NCI-H524 treated with DMSO at 0.1 percent for 48 hours (cell line): ENCODE measurements at places on chromosomes 11 and 22.

DNA sequence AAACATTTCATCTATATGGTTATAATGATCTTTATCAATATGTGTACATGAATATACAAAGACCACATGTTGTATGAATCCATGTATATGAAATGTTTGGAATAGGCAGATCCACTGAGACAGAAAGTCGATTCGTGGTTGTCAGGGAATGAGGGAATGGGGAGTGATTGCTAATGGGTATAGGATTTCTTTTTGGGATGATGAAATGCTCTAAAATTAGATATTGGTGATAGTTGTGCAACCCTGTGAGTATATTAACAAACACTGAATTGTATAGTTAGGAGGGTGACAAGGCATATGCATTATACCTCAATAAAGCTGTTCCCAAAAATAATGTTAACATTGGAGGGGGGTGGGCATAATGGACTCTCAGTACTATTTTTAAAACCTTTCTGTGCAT, 5.0 kb upstream of the PTPMT1 start:
- no peak for DNase-seq

- DNase-seq, result no peak
These were observed 181.9 kb downstream of the CTTN start for GRCh38 chr11:70580036-70580805.

GRCh38 chr11:83528225-83528624, 242.1 kb upstream of the CCDC90B start:
- no peak for DNase-seq

GRCh38 chr11:108916935-108917334, 252.1 kb downstream of the DDX10 start:
- DNase-seq, result no peak

DNA sequence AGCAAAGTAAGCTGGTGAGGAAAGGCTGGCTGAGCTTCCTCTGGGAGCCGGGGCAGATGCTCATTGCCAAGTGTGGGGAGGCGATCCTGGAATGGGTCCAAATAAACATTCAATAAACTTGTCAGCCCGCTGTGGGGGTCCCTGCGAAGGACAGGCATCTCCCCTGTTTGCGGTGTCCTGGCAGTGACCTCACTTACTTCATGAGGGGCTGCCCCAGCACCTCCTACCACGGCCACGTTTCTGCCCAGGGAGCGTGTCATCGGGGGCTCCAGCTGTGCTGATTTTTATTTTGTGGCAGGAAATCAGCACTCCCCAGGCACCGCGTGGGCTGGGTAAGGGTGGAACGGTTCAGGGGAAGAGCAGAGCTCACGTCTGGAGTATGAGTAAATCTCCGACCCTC, 493.9 kb upstream of the B3GAT1 start:
- no peak for DNase-seq

DNA sequence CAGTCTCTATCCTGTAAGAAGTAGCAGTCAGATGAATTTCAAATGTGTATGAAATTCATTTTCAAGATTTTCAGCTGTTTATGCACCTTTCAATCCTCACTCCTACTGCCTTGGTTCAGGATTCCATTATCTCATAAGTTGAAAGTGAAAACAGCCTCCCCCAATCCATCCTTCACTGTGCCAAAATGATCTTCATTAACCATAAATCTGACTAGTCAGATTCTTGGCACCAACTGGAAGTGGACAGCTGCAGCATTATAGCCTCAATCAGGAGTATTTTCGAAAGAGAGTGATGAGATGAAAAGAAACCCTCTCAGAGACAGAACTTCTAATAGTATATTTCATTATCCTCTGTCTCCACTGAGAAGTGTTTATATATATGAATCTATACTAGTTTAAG, 365.3 kb upstream of the PDGFD start:
- no peak for DNase-seq

GRCh38 chr11:75655605-75656004, 13.2 kb downstream of the MAP6 start:
- DNase-seq, result no peak

DNA sequence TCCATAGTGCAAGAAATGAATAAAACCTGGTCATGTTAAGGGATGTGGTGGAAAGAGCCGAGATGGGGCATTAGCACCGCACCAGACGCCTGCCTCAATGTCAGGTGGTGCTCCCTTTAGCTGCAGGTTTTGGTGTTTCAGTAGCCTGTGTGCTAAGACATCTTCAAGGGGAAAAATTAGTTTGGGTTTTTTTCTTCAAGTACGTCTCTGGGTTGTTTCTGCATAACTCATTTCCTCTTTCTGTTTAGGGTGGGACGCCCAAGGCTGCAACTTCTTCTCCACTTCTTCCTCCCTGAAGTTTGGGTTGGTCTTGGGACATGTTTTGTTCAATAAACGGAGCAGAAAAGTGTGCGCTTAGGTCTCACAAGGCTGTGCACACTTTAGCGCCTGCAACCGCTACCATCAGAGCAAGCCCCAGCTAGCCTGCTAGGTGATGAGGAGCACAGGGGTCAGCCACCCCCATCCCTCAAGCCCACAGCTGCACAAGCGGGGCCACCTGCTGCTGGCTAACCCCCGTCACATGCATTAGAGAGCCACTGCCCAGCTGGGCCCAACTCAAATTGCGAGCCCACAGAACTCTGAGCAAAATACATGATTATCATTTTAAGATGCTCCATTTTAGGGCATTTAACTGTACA, 1495.7 kb downstream of the TBC1D22A start:
- no peak for DNase-seq

GRCh38 chr11:2768471-2769408, 68.9 kb upstream of the KCNQ1OT1 start:
- DNase-seq, result no peak

DNA sequence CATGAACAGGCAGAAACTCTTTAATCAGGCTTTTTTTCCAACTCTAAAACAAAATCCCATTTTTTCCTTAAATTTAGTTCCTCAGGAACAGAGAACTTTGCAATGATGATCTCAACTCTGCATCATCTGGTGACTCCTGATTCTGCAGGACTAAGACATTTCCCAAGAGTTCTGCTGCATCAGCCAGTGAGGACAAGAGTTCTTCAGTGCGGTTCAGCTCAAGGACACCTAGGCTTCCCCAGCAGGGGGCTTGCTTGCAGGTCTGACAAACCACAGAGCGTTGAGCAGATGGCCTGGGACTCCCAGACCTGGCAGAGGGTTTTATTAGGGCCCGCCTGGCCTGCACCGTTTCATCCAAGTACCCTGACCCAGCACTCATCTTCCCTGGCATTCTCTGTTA, 6.4 kb downstream of the CDCA5 start:
- peak; percentile 16 for DNase-seq

DNA sequence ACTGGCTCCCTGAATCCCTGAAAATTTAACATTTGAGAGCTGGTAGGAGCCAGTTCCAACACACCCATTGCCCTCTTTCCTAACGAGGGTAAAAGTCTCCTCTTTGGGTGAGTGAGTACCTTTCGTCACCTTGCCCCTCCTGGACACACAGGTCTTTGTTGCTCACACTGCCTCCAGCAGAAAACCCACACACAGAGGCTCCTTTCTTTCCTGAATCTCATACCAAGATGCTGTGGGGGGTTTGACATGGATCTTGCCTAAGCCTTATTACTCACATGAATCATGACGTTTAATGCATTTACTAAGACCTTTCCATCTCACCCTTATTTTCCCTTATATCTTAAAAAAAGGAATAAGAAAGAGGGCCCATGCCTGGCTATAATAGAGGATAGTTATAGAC, 53.0 kb downstream of the PARVA start:
- DNase-seq, result no peak

DNA sequence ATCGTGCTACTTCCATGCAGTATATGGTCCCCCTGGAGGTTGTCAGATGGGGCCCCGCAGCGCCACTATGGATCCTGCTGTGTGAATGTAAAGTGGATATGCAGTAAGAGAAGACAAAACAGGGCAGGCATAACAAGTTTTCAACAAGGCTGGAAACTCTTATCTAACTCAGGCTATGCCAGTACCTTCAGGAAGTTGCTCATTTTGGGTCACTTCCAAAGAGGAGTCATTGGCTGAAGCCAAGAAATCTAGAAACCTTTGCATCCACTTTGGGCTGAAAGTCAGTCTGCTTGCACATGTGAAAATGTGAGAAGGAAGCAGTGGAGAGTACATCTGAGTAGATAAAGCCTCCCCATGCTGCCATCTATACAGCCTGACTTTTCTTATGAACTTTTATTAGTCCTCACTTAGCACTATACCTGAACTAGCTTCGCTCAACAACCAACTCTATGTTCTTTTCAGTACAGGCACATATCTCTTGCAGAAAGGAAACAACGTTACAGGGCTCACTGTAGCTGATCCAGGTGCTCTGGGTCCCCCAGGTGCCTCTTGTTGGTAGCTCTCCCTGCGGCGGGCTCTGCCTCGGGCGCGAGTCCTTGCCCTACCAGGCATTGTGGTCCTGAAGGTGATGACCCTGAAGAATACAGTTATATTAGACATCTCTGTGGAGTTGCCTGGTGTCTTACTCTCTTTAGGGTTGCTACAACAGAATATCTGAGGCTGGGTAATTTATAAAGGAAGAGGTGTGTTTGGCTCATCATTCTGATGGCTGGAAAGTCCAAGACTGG, 12.4 kb downstream of the PIWIL3 start:
- DNase-seq, result no peak

- DNase-seq, result no peak
These were observed 10.1 kb downstream of the NAGA start for GRCh38 chr22:42060489-42060888.

- no peak for DNase-seq
These were observed 12.7 kb downstream of the ROBO4 start for GRCh38 chr11:124884869-124885479.

DNA sequence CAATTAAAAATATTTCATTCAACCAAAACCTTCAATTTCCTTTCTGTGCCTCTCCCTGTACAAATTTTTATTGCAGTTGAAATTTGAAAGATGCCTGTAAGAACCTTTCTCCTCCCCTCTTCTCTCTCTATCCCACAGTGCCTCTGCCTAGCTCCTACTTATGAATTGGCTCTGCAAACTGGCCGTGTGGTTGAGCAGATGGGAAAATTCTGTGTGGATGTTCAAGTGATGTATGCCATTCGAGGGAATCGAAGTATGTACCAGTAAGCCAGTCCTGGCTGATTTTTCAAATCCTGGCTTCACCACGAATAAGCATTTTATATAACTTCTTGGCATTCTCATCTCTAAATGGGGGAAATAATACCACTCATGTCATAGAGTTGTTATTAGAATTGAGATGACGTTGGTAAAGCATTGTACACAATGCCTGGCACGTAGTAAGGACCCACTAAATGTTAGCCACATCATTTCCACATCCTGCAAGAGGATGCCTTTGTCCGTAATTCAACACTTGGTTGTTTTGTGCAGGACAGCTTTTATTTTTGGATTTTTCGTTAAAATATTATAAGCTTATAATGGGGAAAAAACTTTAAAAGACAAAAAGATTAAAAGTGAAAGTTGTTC, 6.0 kb downstream of the DDX25 start:
- DNase-seq, result no peak

DNA sequence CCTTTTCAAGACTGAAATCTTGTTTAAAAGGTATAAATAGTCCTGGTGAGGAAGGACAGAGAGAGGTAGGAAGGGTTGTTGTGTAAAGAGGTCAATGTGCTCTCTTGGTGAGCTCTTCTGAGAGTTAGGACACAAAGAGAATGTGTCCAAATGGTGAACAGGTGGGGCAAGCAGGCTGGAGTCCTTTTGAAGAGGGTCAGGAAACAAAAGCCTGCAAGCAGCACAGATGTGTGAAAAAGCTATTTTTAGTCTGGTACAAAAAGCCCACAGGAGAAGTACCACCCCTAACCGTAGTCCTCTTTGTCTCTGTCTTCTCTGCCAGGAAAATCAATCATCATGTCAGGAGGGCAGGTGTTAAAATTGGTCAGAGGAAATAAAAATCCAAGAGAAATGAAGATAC, 54.4 kb upstream of the SYN3 start:
- peak; percentile 95 for DNase-seq

GRCh38 chr11:6833356-6833755, 12.1 kb upstream of the OR10A5 start:
- DNase-seq, result no peak

- DNase-seq, result no peak
These were observed 18.3 kb downstream of the RRAS2 start for GRCh38 chr11:14340721-14341120.

DNA sequence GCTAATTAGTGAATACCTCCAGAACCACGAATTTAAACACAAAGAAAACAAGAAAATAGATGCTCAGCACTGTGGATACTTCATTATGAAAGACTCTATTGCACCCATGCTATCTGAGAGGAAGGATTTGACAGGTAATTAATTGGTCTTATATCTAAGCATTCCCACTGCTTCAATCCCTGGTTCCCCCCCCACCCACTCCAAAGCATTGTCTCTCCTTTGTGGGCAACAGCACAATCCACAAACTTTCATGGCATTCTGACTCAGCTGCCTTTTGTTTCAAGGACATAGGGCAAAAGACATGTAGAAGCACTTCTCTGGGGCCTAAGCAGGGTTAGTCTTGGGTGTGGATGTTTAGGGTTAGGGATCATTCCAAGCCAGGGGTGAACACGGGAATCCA, 551.4 kb downstream of the BUD13 start:
- DNase-seq, result no peak

DNA sequence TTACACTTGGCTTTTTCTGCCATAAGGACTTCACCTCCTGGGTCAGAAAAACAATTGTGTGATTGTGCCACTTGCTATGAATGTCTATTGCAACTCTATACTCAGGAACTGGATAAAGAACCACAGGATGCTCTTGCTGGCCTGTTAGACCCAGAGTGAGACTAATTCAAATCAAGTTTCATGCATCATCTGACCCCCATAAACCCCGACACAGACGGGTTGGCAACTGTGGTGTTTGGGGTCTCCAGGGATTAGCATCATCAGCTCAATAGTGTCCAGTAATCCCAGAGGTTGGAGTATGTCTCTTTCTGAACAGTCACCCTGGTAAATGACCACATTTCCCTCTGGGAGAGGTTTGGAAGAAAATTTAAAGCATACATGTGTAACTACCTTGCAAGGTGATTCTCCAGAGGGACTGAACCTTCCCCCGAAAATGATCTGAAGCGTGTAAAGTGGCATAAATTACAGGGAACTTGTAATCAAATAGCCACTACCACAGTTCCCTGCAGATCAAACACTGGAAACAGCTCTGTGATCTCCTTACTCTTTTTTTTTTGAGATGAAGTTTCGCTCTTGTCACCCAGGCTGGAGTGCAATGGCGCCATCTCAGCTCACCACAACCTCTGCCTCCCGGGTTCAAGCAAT, 1097.6 kb downstream of the TBC1D22A start:
- no peak for DNase-seq

DNA sequence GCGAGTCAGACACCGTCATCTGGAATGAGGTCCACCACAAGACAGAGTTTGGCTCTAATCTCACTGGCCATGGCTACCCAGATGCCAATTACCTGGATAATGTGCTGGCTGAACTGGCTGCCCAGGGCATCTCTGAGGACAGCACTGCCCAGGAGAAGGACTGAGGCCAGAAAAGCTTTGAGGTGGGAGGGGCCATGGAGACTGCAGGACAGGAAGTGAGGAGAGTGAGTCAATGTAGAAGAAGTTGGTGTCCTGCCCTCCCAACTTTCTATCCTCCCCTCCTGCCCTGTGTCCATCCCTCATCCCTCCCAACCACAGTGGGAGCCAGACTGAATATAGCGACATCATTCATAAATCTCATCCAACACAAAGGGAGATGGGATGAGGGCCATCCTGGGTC, 8.0 kb downstream of the MPEG1 start:
- DNase-seq, result no peak

- DNase-seq, result no peak
These were observed 131.9 kb downstream of the RASSF10 start for GRCh38 chr11:13140873-13141655.

GRCh38 chr11:73194593-73194992, 23.5 kb upstream of the P2RY2 start:
- no peak for DNase-seq
